Left ventricle myocardium superior (tissue), 1 donor: ENCODE measurements at places on chromosomes 5 and 9.

- no peak for DNase-seq
Measured at GRCh38 chr5:160254706-160255105, 25.4 kb downstream of the FABP6 start.

DNA sequence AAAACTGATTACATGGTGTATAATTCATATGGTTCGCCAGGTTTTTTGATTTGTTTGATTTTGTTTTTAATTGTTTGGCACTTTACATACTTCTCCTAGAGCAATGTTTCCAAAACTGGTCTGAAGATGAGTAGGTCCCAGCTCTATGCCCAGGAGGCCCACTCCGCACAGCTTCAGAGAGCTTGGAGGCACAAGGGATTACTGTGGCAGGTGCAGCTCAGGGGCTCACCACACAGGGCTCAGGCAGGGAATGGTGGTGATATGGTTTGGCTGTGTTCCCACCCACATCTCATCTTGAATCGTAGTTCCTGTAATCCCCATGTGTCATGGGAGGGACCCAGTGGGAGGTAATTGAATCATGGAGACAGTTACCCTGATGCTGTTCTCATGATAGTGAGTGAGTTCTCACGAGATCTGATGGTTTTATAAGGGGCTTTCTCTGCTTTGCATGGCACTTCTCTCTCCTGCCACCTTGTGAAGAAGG, 296.6 kb downstream of the MED10 start:
- no peak for DNase-seq

GRCh38 chr9:81575956-81576355, 113.4 kb downstream of the TLE1 start:
- no peak for DNase-seq

- peak; percentile 85 for DNase-seq
Measured at GRCh38 chr5:34656001-34656699, at the start of gene RAI14. RAI14 (plus strand) TSS chr5:34656328; CDS start chr5:34686920, 30,592 bp downstream.

- no peak for DNase-seq
Measured at GRCh38 chr5:130045334-130045733, 141.1 kb downstream of the CHSY3 start.

DNA sequence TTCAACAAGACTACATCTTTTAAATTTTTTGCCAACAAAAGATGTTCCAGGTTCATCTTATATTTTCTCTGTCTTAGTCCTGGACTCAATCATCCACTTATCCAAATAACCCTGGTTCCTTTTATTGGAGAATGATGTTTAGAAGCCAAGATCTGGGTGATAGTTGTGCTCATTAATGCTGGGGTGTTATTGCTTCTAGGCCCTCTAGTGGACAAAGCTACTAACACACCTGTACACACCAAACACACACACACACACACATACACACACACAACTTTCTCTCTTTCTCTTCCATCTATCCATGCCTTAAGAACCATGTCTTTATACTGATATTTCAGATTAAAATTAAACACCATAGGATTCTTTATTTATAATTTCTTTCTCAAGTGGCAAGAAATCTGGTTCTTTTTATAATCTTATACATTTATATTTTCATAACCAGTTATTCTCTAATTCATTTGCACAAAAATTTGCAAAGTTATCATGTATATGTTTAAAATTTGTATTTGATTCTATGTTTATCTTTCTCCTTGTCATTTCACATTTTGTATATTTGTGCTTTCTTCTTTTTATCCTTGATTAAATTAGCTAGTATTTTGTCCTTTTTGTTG, 179.1 kb upstream of the SMIM23 start:
- DNase-seq = no peak

GRCh38 chr9:103226647-103227013, 231.5 kb downstream of the CYLC2 start:
- DNase-seq = no peak

DNA sequence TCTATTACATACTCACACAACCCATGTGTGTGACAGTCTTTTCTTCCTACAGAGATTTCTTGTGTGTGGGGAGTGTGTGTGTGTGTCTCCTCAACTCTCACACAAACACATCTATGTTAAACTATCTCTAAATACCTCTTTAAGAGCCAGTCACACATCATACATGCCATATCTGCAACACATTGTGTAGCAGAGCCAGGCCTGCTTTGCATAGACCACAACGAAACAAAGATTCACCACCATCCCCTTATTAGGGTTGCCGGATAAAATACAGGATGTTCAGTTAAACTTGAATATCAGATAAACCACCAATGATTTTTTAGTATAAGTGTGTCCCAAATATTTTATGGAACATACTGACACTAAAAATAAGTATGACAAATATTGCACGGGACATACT, 2.3 kb downstream of the FAM170A start:
- DNase-seq = no peak

DNA sequence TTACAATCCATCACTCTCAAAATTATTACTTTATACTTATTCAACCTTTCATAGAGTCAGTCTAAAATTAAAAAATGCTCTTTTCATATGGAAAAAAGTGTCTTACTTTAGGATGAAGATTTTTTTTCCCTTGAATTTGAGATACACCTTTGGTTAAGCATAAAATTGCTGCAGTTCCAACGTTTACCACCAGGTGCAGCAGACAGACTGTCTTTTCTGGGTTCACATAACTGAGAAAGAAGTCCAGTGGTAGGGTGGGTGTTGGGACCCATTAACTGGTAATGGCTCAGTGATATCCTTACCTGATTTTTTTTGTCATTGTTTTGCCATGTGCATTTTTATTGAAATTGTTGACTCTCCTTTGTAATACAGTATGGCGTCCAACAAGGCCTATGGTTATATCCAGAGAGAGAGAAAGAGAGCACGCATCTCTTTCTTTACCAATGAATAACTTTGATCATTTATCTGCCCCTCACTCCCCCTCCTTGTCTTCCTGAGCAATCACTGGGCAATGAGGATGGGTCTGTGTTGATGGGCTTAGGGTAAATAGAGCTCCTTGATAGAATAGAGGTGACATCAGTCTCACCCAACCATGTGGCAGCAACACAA, 98.4 kb downstream of the FBXL7 start:
- no peak for DNase-seq

GRCh38 chr5:155394727-155395126, 381.2 kb downstream of the KIF4B start:
- no peak for DNase-seq

GRCh38 chr5:172102913-172103626, 85.0 kb downstream of the STK10 start:
- peak; percentile 77 for DNase-seq

GRCh38 chr9:85432599-85432998, 309.2 kb downstream of the AGTPBP1 start:
- no peak for DNase-seq

- DNase-seq = no peak
Measured at GRCh38 chr9:87641067-87641466, 84.9 kb upstream of the CTSL start.

GRCh38 chr5:95763941-95764340, 32.8 kb downstream of the RHOBTB3 start:
- no peak for DNase-seq

- no peak for DNase-seq
Measured at GRCh38 chr9:70607329-70607728, 192.9 kb upstream of the KLF9 start.

DNA sequence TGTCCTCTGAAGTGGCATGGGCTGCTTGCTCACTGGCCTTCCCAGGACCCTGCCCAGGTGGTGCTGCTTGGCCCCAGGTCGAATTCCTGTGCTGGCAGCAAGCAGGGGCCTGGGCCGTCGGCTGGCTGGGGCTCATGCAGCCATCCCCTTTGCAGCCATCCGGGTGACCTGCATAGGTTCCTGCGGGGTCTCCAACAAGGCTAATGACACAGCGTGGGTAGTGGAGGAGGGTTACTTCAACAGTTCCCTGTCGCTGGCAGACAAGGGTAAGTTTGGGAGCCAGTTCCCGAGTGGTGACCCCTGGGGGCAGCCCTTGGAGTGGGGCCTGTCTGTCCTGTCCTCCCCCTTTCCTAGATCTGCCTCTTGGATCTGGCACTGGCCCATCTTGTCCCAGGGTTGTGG, 6.1 kb upstream of the EHMT1 start:
- DNase-seq = peak; percentile 21

GRCh38 chr9:136255896-136256890, 10.6 kb upstream of the QSOX2 start:
- no peak for DNase-seq

- peak; percentile 36 for DNase-seq
Measured at GRCh38 chr9:96344458-96345180, 38.9 kb downstream of the SLC35D2 start.

GRCh38 chr9:120452631-120453030, 127.3 kb downstream of the CDK5RAP2 start:
- DNase-seq = no peak

DNA sequence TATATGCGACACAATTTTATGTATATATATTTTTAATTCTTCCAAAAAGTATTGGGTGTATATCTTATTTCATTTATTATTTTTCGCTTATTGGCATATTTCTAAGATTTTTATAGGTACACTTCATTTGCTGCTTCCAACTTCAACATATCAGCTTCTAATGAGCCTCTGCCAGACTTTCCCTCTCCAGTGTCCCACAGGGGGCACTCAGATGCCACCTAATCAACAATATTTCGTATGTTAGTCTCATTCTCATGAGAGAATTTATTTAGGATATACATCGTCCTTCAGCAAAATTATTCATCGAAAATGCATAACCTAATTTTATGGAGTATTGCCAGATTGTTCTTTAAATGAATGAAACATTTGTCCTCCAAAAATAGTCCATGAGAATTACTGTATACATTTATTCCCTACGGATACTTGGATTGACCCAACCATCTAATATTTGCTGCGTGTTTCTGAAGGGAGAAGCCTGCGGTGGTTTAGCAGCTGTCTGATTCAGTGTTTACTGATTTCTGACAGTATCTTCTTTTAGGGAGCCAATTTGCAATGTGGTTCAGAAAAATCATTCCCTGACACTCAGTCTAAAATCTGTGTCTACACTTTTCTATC, 100.6 kb upstream of the SELENOP start:
- no peak for DNase-seq

DNA sequence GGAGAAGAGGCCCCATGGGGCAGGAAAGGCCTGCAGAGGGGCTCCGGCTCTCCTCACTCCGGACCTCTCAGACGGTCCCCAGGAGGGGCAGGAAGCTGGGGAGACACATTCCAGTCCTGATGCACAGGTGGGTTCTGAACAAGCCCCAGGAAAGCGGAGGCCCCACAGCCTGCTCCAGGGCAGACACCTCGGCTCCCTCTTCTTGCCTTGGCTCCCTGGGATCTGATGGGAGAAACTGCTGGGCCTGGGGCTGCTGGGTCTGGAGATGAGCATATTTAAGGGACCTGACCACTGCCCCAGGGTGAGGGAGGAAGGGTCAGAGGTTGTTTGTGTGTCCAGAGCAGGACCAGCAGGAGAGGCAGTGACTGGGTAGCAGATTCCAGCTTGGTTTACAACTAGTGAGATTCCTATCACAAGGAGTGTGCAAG, 1.2 kb downstream of the CORO2A start:
- DNase-seq = no peak

DNA sequence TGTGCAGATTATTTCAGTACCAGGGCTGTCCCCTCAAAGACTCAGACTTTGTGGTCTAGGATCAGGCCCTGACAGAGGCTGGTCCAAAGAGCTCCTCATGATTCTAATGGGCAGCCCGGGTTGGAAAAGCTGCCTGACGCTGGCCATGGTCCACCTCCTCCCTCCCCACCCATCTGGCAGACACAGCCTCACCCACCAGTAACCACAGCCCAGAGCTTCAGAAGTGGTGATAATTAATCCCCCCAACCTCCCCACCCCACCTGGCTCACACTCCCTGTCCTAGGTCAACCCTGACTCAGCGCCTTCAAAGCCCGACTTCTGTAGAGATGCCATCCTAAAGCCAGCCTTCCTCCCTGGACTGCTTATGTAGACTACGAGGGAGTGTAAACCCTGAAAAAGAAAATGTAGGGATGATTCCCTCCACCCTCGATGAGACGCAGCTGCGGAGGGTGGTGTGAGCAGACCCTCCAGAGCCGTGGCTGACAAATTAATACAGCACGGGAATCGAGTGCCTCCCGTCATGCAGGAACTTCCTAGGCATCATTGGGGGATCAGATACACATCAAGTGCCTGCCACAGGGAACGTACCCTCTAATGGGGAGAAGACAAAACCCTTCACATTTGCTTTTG, 7.0 kb downstream of the UBE2QL1 start:
- no peak for DNase-seq

DNA sequence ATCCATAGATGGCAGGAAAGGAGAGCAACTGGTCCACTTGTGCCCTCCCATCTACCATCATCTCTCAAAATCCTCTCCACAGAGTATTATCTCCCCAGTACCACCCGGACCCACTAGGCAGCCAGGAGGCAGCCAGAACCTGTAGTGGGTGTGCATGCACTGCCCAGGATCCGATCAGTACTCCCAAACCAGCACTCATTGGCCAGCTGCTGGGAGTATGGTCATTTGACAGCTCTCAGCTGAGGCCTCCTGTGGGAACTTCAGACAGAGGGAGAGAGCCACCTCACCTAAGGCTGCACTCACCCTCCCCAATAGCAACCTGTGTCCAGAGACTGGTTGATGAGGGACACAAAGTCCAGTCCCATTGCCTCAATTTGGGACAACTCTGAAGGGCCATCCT, 286.0 kb downstream of the TRIM36 start:
- no peak for DNase-seq

DNA sequence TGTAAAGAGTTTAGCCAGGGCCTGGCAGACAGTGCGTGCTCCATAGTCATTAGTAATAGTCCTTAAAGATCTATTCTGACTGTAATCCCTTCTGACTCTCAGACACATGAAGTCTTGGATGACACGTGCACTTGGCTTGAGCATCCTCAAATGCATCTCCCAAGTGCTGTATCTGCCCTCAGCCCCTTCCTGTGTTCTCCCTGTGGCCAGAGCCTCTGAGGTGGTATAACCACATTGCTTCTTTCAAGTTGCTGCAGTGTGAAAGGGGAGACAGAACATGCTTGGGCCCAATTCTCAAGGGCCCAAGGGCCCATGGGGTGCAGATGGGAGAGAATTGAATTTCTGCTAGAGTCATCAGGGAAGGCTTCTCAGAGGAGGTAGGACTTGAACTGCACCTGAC, 30.1 kb upstream of the HAND1 start:
- DNase-seq = no peak

GRCh38 chr5:83488271-83488670, 16.7 kb downstream of the VCAN start:
- no peak for DNase-seq

- no peak for DNase-seq
Measured at GRCh38 chr9:101376111-101376848, 8.5 kb downstream of the BAAT start.

GRCh38 chr5:83548581-83548980, 77.0 kb downstream of the VCAN start:
- no peak for DNase-seq

DNA sequence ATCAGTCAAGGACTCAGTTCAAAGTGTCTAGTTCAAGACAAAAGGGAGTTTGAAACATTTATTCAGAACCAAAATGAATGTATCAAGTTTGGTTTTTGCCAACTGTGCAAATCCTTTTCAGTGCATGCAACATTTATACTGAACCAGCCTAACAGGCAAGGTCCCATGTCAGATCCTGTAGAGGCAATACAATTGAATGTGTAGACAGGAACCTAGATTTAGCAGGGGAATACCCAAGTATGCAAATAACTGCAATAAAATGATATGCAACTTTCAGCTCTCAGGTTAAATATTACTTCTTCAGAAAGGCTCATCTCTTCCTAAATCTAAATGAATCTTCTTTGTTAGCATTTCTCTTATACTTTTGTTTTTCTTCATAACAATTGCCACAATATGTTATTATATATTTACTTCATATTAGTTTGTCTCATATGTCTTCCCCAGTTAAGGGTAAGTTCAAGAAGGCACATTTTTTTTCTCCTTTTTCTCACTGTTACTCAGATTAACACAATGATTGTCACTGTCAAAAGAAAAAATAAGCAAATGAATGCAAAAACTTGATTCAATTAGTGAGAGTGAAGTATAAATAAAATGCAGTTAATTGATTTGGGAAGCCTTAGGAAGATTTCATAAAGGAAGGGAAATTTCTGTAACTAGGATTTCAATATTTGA, 163.9 kb upstream of the RASA1 start:
- no peak for DNase-seq
